Cardiac ventricle fibroblast (primary cell): ENCODE measurements at places on chromosomes 7 and 10. TPM values are rescaled to one million over a fixed set of nuclear protein-coding genes. Genes with fewer than 3 reads are reported as not detected.

FXYD4 gene
- total RNA-seq, result not detected in 2 replicates

HOXA3 gene
- 0.10 TPM in 1 of 2 replicates, not detected in the other for total RNA-seq

IFIT1B gene
- total RNA-seq, result 0.29 TPM in 1 of 2 replicates, not detected in the other

MBL2 gene
- total RNA-seq, result not detected in 2 replicates

SGMS1 gene
- 25.0 and 32.6 TPM in 2 replicates for total RNA-seq

SLC39A12 gene
- total RNA-seq, result not detected in 2 replicates

PAPOLB gene
- 0.24 TPM in 1 of 2 replicates, not detected in the other for total RNA-seq

CUBN gene
- total RNA-seq, result 1.4 and 7.2 TPM in 2 replicates

FFAR4 gene
- not detected in 2 replicates for total RNA-seq

CRHR2 gene
- total RNA-seq, result not detected in 2 replicates

LRRD1 gene
- total RNA-seq, result not detected in 2 replicates

AGR3 gene
- total RNA-seq, result not detected in 2 replicates

ACTR3C gene
- under 0.01 TPM in 1 of 2 replicates, not detected in the other for total RNA-seq

SLC26A3 gene
- total RNA-seq, result not detected in 2 replicates

SH2B2 gene
- 4.6 and 6.7 TPM in 2 replicates for total RNA-seq
